ENCODE measurements at places on chromosomes 7 and 10.

- DNase-seq = peak; percentile 68
These were observed 12.3 kb downstream of the KLF14 start for GRCh38 chr7:130721486-130722277.

GRCh38 chr7:105452085-105452484, 63.4 kb upstream of the SRPK2 start:
- no peak for DNase-seq

- no peak for DNase-seq
These were observed 11.6 kb downstream of the CYP3A43 start for GRCh38 chr7:99839287-99840021.

- no peak for DNase-seq
These were observed 242.7 kb upstream of the FOXK1 start for GRCh38 chr7:4439444-4439843.

- DNase-seq = peak; percentile 92
These were observed 18.5 kb downstream of the MXI1 start for GRCh38 chr10:110225756-110226542.

DNA sequence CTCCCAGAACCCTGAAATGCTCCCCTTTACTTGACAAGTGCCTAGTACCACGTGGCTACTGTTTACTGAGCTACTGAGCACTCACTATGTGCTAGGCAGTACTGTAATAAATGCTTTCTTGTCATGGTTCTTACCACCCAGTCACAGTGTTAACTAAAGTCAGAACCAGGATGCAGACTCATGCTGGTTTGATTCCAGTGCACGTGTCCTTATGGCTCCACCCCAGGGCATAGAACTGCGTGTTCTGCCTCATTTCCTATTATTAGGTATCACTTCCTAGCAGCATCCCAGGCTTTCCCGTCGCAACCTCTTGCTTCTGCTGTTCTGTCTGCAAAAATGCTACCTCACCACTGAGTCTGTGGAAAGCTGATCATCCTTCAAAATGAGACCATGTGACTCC, 71.7 kb upstream of the DOCK1 start:
- DNase-seq = no peak

DNA sequence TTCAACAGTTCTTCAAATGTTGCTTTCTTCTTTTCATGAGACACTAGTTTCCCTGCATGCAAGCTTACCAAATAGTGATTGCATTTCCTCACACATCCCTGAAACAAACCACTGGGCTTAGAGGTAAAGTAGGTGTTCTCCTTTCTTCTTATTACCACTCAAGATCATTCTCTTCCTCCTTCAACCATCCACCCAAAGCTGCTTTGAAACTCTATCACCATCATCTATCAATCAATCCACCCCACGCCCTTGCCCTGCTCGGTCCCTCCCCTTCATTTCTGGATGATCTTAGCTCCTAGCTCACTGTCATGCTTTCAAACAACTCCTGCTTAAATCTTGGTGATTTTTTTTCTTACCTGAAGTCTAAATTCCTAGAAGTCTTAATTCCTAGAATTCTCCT, 18.9 kb downstream of the HYCC1 start:
- DNase-seq = no peak

DNA sequence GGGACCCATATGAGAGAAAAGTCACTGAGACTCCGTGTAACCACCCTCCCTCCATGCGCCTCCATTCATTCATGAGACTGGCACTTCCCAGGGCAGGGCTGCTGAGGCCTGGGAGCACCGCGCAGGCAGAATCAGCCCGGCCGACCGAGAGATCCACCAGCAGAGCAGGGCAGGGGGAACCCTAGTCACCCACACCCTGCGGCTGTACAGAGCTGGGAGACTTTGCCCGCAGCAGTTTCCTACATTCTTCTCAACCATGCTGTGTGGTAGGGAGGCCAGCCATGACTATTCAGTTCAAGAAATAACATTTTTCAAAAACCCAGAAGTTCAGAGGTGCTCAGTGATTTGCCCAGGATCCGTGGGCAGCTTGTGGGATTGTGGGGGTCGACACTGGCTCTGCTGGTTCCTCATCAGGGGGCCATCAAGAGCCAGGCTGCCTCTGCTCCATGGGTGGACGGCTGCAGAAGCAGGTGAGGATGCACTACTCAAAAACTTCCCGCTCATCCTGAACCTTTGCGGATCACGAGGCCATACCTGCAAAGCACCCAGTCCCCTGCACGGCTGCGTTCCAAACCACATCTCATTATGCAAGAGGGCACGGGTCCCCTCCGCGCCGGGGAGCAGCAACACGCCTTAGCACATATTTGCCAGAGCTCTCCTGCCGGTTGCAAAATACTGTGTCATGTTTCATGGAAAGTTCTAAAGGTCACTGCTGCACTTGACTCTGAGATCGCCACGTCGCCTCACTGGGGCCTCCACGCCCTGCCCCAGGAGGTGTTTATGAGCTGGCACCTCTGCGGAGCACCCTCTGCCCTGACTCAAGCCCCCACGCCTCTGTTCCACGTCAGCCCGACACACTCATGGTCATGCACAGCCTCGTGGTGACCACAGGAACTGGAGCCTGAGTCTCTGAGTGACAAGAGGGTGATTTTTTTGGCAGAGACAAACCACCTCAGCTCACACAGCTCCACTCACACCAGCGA, 132.0 kb downstream of the PRKAG2 start:
- peak; percentile 54 for DNase-seq

DNA sequence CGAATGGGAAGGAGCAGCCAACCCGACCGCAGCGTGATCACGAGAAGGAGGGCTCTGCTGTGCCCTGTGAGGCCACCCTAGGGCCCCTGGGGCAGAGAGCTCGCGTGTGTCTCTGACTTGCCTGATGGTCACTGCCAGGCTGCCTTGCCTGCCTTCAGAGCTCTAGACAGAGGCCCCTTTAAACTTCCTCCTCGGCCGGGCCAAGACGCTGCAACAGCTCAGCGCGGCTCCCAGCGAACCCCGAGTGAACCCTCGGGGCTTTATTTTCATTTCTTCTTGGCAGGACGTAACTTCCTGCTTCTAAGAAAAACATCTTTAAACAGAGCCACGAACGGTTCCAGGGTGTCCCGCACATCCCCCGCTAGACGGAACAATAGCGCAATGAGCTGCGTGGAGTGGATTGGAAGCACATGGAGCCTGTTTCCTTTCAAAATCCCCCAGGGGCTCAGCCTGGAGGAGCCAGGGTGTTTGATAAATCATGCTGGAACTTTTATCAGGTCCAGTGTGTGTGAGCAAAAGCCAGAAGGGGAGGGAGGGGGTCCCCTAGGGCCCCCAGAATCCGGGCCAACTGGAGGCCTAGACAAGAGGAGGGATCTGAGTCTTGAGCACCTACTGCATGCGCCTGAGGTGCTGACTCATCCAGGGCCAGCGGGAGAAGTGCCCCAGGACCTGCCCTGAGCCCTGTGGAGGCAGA, 134.1 kb upstream of the GDF10 start:
- DNase-seq = peak; percentile 74

DNA sequence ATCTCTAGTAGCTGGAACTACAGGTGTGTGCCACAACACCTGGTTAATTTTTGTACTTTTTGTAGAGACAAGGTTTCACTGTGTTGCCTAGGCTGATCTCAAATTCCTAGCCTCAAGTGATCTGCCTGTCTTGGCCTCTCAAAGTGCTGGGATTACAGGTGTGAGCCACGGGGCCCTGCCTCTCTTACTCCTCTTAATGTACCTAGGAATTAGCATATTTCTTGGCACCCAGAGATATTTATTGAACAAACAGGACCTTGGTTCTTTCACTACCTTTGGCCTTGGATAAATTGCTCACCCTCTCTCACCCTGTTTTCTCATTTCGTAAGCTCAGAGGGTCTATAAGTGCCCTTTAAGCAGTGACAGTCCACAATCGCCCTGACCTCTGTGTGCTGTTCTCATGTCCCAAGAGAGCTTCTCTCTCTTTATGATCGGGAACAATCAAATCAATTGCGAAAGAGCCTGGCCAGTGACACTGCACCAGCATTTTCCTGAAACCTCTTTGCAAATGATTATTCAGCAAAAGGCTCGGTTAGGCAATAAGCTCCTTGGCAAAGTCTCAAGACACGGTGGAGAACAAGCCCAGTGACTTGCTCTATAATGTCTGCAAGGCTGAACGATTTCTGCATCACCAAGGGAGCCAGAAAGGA, 117.7 kb downstream of the APBB1IP start:
- peak; percentile 85 for DNase-seq

DNA sequence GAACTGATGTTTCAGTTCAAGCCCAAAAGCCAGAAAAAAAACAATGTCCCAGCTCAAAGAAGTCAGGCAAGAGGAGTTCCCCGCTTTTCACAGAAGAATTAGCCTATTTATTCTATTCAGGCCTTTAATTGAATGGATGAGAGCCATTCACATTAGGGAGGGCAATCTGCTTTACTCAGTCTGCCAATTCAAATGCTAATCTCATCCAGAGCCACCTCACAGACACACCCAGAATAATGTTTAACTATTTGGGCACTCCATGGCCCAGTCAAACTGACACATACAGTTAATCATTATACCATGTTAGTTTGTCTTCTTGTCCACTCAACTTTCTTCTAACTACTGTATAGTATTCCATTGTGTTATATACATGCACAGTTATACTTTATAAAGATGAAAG, 2.6 kb upstream of the NPSR1 start:
- no peak for DNase-seq

Measured in AG10803 (cell line).